ENCODE measurements at places on chromosomes 12 and 14. TPM values are rescaled to one million over a fixed set of nuclear protein-coding genes. Genes with fewer than 3 reads are reported as not detected.

GRCh38 chr14:80465546-80466220, 254.4 kb upstream of the DIO2 start:
- peak; percentile 17 for DNase-seq

DNA sequence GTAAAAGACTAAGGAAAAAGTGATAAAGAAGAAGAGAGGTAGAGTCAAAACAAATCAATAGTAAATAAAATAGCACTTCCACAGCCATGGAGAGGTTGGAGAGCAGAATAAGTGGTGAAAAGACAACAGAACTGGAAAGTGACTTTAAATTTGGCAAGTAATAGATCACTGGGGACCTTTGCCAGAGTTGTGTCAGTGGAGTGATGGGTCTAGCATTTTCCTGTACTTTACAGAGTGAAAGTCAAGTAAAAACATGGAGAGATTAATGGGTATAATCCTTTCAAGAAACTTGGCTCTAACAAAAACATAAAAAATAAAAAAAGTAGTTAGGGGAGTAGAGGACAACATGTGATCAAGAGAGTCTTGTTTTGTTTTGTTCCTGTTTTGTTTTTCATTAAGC, 502.2 kb upstream of the RPL10L start:
- no peak for DNase-seq

- no peak for DNase-seq
Observed at GRCh38 chr12:49877066-49877465, 26.6 kb downstream of the FAIM2 start.

DNA sequence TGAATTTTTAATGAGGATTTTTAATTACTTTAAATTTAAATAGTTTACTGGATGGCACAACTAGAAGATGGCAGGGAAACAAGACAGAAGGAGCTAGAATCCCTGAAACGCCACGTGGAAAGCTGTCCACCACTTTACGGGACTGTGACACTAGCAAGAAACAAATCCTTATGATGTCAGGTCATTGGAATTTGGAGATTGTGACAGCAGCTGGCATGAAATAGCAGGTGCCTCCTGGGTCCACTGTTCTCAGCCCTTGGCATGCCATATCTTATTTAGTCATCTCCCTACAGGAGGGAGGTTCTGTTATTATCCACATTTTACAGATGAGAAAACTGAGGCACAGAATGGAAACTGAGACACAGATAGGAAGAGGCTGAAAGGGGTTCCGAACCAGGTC, 113.8 kb downstream of the BCL11B start:
- no peak for DNase-seq

- DNase-seq: peak; percentile 58
Observed at GRCh38 chr12:71551529-71551928, 111.9 kb downstream of the LGR5 start.

DNA sequence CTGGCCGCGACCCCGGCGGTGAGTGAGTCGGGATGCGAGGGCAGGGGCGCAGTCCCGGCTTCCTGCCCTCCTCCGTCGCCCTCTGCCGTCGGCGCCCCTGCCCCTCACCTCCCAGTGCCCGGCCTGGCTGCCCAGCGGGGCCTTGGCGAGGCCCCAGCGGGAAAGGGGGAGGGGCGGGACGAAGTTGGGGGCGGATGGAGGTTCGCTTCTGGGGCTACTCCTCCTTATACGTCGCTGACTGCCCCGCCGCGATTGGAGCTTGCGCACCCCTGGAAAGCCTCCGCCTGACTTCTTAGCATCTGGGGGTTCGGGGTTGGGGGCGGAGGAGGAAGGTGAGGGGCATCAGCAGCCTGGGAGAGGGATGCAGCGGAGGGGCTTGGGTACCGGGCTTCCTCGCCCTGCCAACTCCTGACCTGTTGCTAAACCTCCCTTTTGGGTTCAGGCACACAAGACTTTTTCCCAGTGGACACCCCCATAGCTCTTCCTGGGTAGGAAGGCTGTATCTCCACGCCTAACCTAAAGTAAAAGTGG, 406 bp downstream of the TMEM263 start:
- DNase-seq: no peak

- no peak for DNase-seq
Observed at GRCh38 chr12:110304061-110304551, 23.1 kb downstream of the ATP2A2 start.

DNA sequence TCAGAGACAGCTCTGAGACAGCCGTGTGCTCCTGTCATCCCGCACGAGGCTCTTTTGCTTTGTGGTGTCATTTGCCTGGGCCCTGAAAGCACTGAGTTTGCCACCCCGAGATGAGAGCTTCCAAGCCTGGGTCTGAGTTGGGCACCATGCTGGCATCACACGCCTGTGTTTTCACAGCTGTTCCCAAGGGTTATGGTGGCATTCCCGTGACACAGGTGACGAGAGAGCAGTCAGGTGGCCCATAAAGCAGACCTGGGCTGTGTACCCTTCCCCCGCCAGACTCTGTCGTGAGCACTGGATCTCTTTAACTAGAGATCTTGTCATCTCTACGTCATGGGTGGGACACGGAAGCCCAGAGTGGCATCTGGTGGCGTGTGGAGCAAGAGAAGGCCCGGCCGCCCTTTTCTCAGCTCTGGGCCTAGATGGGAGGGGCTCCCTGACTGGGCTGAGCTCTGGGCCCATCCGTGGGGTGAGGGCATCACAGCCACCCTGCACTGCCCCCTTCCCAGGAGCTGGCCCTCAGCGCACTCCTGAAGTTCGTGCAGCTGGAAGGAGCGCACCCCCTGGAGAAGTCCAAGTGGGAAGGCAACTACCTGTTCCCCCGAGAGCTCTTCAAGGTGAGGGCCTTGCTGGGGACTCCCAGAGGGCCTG, 2.6 kb downstream of the NOC4L start:
- no peak for DNase-seq

DNA sequence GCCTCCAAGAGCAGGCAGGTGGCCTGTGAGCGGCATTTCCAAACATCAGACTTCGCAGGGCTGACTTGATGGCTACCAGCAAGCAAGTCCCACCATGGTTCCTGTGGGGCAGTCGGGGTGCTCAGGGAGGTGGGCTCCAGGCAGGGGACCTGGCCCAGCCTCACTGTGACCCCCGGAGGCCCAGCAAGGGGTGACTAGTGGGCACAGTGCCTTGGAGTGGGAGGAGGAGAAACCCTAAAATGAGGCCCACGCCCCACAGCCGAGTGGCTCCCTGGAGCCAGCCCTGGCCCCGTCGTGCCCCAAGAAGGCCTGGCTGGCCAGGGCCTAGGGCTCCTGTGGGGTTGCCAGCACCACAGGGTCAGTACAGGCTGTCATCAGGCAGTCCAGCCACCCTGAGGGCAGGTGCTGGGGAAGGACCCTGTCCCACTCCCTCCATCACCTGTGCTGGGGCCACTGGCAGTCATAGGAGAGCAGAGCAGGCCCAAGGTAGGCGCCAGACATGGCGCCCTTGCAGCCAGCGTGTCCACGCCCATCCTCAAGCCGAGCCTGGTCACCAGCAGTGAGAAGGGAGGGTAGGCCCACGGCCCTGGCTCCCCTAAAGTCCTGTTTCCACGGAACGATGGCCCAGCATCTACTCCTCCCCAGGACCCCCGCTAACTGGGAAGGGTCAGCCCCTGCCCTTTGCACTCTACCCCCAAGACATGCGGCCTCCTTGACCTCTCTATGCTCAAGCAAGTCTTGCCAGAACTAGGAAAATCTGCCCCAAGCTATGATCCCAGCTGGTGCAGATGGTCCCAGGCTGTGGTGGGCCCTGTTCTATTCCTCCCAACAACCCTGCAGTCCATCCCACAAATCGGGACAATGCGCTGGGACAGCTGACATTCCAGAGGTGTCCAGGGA, 144.2 kb upstream of the C14orf180 start:
- no peak for DNase-seq

DNA sequence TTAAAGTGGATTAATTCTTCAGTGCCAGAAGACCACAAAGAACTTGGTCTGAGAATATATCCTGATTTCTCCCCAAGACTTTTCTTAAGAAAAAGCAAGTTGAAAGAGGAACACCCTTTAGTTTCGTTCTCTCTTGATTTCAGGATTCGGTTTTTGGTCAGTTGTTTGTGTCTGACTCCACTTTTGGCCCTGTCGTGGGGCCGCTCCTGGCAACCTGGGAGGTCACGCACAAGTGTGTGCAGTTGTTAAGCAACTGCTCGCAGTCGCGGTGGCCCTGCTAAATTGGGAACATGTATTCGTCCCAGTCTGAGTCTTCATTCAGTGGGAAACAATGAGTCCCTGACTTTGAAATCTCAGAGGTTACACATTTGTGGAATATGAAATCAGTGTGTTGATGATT, 68.7 kb downstream of the RGS6 start:
- DNase-seq: no peak

The ETFBKMT gene
- 1.9 TPM for total RNA-seq

The ABCC9 gene
- total RNA-seq: 0.48 TPM

The GLIPR1L1 gene
- not detected for total RNA-seq

The TAS2R30 gene
- 4.1 TPM for total RNA-seq

The A2ML1 gene
- total RNA-seq: not detected

The SLC25A47 gene
- total RNA-seq: not detected

The DCN gene
- 0.92 TPM for total RNA-seq

Data from cardiac muscle cell (in vitro differentiated cells and primary cell).